ENCODE measurements at places on chromosomes 4 and X.

GRCh38 chr4:130090427-130090826 lies 994.5 kb downstream of the C4orf33 start:
- no peak for DNase-seq

DNA sequence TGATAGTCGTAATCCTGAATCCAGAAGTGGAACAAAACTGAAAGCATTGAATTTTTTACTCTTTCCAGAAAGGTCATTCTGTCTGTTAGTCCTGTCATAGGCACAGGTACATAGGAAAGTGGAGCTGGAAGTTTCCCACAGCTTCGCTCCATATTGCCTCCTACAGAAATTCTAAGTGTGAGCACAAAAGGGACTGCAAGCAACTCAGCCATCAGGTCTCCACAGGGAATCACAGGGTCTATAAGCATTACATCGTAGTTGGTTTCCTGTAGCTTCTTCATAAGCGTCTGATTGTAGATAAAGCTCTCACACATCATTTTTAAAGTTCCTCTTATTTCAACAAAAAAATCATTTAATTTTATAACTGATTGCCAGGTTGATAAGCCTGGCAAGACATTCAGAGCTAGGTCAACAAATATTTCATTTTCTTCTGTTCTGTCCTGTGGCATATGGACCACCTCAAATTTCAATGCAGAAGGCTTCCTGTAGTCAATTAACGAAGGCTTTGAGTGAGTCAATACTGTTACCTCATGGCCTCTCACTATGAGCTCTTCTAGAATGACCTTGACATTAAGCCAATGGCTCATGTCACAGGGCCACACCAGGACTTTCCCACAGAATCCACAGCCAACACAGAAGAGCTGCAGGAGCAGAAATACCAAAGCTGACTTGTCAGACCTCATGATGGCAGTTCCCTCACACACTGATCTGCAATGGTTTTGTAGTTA lies at the start of gene UGT2A3:
Gene UGT2A3 (minus strand): TSS at position 727 of the 728 bp plus-strand sequence. CDS start 44 bp downstream, at position 683.
- no peak for DNase-seq

DNA sequence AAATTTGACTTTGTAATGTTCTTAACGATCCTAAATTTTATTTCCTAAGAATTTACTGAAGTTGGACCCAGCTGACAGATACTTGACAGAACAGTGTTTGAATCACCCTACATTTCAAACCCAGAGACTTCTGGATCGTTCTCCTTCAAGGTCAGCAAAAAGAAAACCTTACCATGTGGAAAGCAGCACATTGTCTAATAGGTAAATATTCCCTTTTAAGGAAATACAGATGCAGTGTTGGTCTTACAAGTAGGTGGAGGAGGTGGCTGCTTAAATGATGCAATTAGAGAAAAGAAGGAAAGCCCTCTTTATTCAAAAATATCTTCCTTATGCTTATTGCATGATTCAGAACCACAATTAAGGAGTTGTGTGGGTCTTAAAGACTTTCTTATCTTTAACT lies 73.5 kb downstream of the RS1 start:
- DNase-seq: no peak

GRCh38 chr4:143399113-143399949 lies 62.7 kb downstream of the GAB1 start:
- DNase-seq: no peak

DNA sequence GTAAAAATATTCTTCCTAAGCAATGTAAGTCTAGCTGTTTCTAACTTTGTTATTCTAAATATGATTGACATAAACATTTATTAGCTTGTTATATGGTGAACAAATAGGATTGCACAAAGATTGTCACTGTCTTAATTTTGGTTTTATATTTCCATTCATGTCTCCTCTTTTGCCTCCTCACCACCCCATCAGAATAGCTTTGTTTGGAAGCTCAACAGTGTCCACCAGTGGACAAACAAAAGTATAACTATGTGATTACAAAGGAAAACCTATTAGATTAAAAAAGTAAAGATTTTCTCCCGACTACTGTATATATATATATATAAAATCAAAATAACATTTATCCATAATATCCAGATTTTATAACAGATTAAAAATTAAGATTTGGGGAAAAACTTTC lies 468.2 kb downstream of the ZIC3 start:
- DNase-seq: no peak

All from CD4-positive, alpha-beta T cell treated with Interleukin-17A for 4 hours (primary cell).